ENCODE measurements at places on chromosomes 11 and 22.

DNA sequence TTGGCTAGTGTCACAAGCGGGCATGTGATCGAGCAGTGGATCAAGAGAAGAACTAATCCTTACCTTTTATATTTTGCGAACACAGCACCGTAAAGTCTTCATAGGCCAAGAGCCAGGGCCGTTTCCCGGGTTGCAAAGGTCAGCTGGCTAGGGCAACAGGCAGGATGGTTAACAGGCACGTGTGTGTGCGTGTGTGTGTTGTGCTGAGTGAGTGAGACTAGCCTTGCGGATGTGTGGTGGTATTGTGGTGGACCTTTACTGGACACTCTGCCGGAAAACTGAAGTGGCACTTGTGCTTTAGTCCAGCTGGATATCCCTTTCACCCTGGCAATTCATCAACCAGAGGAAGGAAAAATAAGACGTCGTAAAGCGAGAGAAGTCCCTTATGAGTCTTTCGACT lies 176.7 kb downstream of the BCR start:
- no peak overlapping the region for H3K27ac ChIP-seq
- no peaks in the 10 kb centered on the region for H3K27me3 ChIP-seq
- no peak for DNase-seq

GRCh38 chr11:76313913-76314740 lies 66.8 kb downstream of the THAP12 start:
- H3K27me3 ChIP-seq, result no peaks in the 10 kb centered on the region
- no peaks in the 10 kb centered on the region for H3K36me3 ChIP-seq
- no peaks in the 10 kb centered on the region for H3K4me1 ChIP-seq
- H3K4me3 ChIP-seq, result no peak overlapping the region

GRCh38 chr11:12430954-12431595 lies 53.7 kb downstream of the PARVA start:
- no peak overlapping the region for H3K4me3 ChIP-seq
- peak; percentile 72 for DNase-seq
- peak overlapping the region; percentile 21 for H3K27ac ChIP-seq
- no peaks in the 10 kb centered on the region for H3K36me3 ChIP-seq
- peaks cover 13% of the 10 kb centered on the region for H3K4me1 ChIP-seq

- no peaks in the 10 kb centered on the region for H3K27me3 ChIP-seq
- H3K4me1 ChIP-seq, result no peaks in the 10 kb centered on the region
- no peak overlapping the region for H3K27ac ChIP-seq
- no peak overlapping the region for H3K4me3 ChIP-seq
These were observed 30.9 kb downstream of the CHEK2 start for GRCh38 chr22:28710576-28711191.

- no peak overlapping the region for H3K4me3 ChIP-seq
- no peaks in the 10 kb centered on the region for H3K27me3 ChIP-seq
- no peak for DNase-seq
- peak overlapping the region; percentile 90 for H3K27ac ChIP-seq
- H3K36me3 ChIP-seq, result no peaks in the 10 kb centered on the region
These were observed 43.0 kb downstream of the TRMU start for GRCh38 chr22:46378426-46379065.

DNA sequence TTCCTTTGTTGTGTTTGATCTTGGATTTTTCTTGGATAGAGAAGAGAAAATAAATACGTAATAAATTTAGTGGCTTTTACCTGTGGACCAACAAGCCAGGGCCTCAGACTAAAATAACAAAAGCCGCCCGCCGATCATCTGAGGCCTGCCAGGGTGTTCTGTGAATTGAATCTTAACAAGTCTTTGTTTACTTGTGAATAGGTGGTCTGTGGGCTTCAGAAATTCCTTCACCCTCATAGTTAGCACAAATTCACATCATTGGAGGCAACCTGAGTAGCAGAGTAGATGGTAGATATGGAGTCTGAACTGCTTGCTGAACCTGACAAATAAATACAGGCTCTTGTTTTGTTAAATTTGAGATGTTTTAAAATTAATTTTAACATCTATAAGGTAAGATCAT lies 176.3 kb upstream of the MTNR1B start:
- H3K36me3 ChIP-seq, result no peaks in the 10 kb centered on the region
- H3K4me1 ChIP-seq, result no peaks in the 10 kb centered on the region
- DNase-seq, result no peak
- no peak overlapping the region for H3K4me3 ChIP-seq
- H3K27ac ChIP-seq, result no peak overlapping the region

DNA sequence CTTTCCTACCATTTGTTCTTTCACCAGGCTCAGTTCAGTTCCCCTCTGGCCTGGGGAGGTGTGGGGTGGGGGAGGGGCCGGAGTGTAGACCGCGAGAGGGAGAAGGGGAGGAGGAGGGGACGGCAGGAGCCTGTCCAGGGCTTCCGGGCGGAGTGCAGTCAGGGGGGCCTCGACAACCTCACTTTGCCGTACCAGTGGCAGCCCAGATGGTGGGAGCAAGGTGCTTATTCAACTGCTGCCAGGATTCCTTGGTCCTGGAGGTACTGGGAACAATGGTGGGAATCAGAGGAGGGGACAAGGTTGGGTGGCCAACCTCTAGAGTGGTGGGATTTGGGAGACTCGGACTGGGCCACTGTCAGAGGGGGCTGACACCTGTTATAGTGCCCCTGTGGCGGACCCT lies 1.2 kb downstream of the BACE1 start:
- no peak overlapping the region for H3K27ac ChIP-seq
- peak; percentile 13 for DNase-seq
- H3K4me3 ChIP-seq, result peak overlapping the region; percentile 87
- H3K4me1 ChIP-seq, result peaks cover 16% of the 10 kb centered on the region

DNA sequence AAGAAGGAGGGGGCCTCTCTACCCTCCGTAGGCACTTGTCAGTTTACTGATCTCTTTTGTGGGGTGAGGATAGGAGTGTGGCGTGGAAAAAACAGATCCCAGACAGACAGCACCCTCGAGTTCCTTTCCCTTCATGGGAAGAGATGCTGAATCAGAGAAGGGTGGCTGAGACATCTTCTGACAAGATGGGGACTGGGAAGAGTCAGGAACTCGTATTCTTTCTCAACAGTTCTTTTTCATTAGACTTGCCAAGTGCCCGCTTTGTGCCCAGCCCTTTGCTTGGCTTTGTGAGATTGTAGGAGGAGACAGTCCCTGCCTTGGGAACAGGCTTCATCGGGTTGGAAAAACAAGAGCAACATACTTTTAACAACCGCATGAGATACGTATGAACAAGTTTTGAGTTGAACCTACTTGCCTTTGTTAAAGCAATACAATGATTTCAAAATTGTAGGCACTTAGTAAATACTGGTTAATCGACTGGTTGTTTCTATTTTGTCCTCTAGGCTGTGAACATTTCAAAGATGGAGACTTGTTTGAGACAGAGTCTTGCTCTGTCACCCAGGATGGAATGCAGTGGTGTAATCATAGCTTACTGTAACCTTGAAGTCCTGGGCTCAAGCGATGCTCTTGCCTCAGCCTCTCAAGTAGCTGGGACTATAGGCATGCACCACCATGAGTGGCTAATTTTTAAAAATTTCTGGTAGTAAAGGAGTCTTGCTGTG lies 1.1 kb downstream of the RRM1 start:
- no peaks in the 10 kb centered on the region for H3K27me3 ChIP-seq
- peak; percentile 31 for DNase-seq
- peak overlapping the region; percentile 30 for H3K4me3 ChIP-seq

DNA sequence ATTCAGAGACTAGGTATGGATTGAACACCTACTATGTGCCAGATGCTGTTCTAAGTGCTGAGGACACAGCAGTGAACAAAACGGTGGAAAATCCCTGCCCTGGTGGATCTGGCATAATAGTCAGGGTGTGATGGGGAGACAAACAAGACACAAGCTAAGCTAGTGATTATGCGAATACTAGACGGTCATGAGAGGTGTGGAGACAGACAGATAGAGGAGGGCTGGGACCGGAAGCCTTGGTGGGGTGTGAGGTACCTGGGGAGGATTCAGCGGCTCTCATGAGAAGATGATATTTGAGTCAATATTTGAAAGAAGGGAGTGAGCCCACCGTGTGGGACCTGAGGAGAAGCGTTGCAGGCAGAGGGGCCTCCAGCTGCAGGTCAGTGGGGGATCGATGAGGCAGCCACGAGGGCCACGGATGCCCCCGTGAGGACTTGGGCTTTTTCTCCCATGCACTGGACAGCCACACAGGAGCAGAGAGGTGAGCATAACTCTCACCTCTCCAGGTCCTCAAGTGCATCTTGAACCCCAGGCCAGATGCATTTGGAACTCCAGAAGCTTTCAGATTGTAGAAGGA lies 4.7 kb downstream of the CD5 start:
- DNase-seq, result no peak
- H3K36me3 ChIP-seq, result no peaks in the 10 kb centered on the region
- no peaks in the 10 kb centered on the region for H3K4me1 ChIP-seq
- H3K4me3 ChIP-seq, result no peak overlapping the region
- H3K27me3 ChIP-seq, result no peaks in the 10 kb centered on the region

DNA sequence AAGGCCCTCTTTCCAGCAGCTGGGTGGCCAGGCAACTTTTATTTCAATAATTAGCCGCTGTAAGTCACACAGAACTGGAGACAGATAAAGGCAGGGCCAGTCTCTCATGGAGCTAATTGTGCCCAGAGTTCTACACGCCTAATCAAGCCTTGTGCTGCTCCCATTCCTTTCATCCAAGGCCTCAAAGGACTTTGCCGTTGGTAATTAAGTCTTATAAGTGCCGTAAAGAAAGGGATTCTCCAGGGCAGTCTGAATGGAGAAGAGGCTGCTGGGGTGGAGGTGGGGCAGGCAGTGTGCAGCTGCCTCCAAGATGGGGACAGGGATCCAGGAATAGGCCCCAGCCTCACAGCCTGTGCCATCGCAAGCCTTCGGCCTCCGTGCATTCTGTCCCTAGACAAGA lies 357.9 kb downstream of the TENM4 start:
- H3K27me3 ChIP-seq, result no peaks in the 10 kb centered on the region
- DNase-seq, result no peak
- H3K27ac ChIP-seq, result no peak overlapping the region
- H3K4me1 ChIP-seq, result peaks cover 43% of the 10 kb centered on the region
- no peak overlapping the region for H3K4me3 ChIP-seq
- no peaks in the 10 kb centered on the region for H3K36me3 ChIP-seq

GRCh38 chr22:39101226-39101625 lies 4.2 kb downstream of the APOBEC3H start:
- no peak for DNase-seq
- no peaks in the 10 kb centered on the region for H3K4me1 ChIP-seq
- H3K36me3 ChIP-seq, result no peaks in the 10 kb centered on the region
- no peak overlapping the region for H3K27ac ChIP-seq
- H3K4me3 ChIP-seq, result no peak overlapping the region

GRCh38 chr11:19316434-19316833 lies 75.7 kb upstream of the E2F8 start:
- no peak overlapping the region for H3K27ac ChIP-seq
- peaks cover 29% of the 10 kb centered on the region for H3K27me3 ChIP-seq
- no peak overlapping the region for H3K4me3 ChIP-seq
- no peaks in the 10 kb centered on the region for H3K36me3 ChIP-seq
- peak; percentile 93 for DNase-seq

DNA sequence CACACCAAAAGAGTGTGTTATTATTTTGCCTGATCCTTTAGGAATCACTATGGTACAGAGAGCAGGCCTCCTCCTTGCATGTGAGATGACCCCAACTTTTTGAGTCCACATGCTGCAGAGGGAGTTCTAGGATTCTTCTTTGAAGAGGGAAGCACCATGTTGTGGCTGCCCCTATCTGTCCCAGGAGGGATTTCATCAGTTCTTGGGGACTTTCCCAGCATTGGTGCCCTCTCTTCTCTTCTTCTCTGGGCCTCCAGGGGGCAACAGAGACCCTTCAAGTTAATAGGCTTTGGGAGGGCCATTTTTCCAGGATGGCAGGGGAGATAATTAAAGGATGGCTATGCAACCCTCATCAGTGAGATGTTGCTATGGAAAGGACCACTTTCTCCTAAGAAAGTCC lies 3.6 kb downstream of the MMP1 start:
- H3K27ac ChIP-seq, result no peak overlapping the region
- no peak for DNase-seq
- H3K4me3 ChIP-seq, result no peak overlapping the region
- no peaks in the 10 kb centered on the region for H3K27me3 ChIP-seq
- no peaks in the 10 kb centered on the region for H3K36me3 ChIP-seq

- no peaks in the 10 kb centered on the region for H3K27me3 ChIP-seq
- H3K4me1 ChIP-seq, result peaks cover 9% of the 10 kb centered on the region
- H3K36me3 ChIP-seq, result no peaks in the 10 kb centered on the region
These were observed 4.3 kb upstream of the MARK2 start for GRCh38 chr11:63834535-63835157.

DNA sequence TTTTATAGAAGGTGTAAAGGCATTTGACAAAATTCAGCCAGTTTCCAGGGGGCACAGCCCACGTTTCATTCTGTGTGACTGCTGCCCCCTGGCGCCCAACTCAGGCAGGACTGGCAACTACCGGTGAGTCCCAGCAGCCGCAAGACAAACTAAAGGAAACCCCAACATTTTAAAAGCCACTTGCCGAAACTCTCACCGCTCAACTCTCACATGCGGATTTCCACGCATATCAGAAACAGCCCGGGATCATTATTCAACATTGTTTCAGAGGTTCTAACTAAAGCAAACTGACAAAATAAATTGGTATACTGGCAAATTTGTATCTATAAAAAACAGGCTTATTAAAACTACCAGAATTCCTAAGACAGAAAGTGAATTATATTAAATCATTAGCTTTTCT lies 48.2 kb downstream of the MORC2 start:
- peaks cover 7% of the 10 kb centered on the region for H3K36me3 ChIP-seq
- no peaks in the 10 kb centered on the region for H3K27me3 ChIP-seq
- no peak overlapping the region for H3K27ac ChIP-seq
- H3K4me1 ChIP-seq, result no peaks in the 10 kb centered on the region
- peak; percentile 85 for DNase-seq
- no peak overlapping the region for H3K4me3 ChIP-seq

GRCh38 chr22:46050451-46050845 lies 73.5 kb upstream of the WNT7B start:
- no peaks in the 10 kb centered on the region for H3K36me3 ChIP-seq
- no peaks in the 10 kb centered on the region for H3K27me3 ChIP-seq
- no peak for DNase-seq
- H3K27ac ChIP-seq, result no peak overlapping the region
- peaks cover 30% of the 10 kb centered on the region for H3K4me1 ChIP-seq

DNA sequence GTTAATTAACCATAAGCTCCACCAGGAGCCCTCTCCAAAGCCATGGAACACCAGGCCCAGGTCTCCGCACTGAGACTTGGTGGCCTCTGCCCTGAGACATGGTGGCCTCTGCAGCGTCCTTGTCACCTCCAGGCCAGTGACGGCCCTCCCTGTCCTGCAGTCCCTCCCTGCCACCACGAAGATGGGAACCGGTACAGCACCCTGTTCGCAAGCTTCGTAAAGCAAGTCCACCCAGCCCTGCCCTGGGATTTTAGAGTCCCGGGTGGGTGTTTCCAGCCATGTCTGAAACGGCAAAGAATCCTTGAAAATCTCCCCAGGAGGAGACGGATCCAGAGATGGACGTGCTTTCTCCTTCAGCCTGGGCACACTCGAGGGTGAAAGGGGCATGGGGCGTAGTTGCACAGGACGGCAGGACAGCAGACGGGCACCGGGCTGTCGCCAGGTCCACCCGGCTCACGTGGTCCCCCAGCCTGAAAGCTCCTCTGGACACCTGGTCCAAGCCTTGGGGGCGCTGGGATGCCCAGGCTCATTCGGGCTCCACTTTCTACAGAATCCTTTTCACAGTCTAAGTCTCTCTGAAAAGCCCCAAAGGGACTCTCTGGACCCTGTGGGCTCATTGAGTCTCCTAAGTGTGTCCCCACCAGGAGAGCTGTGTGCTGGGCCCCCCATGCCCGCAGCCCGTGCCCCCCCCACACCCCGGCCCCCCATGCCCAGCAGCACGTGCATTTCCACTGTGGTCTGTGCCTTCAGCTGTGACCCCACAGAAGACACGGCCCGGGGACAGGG lies 456.2 kb downstream of the BRD1 start:
- no peak overlapping the region for H3K4me3 ChIP-seq

Measured in lung (tissue), 17 donors.